Activated naive CD4-positive, alpha-beta T cell (primary cell): ENCODE measurements at places on chromosomes 4 and X.

- no peak for DNase-seq
These were observed 31.5 kb upstream of the HPGD start for GRCh38 chr4:174553828-174554227.

DNA sequence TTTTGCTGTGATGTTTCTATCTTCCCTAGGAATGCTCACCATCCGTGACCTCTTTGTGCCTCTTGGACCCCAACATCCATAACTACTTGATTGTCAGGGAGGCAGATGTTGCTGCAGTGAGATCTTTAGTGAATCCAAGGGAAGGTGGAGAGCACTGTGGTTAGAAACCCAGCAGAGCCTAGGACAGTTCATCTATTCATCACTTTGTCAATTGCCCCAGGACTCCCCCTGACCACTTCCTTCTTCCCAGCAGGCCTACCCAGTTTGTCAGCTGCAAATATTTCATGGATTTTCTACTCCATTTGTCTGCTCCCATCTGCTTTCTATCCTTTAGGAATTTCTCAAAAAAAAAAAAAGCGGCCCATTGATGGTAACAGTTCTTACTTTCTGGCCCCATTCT lies 942.8 kb downstream of the PCDH7 start:
- DNase-seq: no peak

GRCh38 chr4:100582146-100582545 lies 64.3 kb upstream of the EMCN start:
- no peak for DNase-seq

GRCh38 chr4:177315767-177316464 lies 6.2 kb downstream of the NEIL3 start:
- DNase-seq: no peak

GRCh38 chrX:16825264-16826035 lies 39.2 kb downstream of the TXLNG start:
- DNase-seq: no peak

DNA sequence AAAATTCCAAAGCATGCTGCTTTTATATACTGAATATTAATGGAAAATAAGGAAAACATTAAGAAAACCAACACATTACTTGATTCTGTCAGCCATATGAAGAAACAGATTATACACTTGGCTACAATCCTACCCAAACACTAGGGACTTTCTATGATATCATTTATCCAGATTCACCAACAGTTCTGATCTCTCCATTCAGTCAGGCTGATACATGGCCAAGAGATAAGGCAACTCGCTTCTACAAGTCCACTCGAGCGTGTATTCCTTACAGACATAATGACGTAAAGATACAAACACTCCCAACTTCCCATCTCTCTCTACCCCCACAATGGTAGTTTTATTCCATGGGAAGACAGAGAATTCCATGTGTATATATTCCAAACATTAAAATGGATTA lies 44.5 kb downstream of the NEK1 start:
- DNase-seq: no peak

DNA sequence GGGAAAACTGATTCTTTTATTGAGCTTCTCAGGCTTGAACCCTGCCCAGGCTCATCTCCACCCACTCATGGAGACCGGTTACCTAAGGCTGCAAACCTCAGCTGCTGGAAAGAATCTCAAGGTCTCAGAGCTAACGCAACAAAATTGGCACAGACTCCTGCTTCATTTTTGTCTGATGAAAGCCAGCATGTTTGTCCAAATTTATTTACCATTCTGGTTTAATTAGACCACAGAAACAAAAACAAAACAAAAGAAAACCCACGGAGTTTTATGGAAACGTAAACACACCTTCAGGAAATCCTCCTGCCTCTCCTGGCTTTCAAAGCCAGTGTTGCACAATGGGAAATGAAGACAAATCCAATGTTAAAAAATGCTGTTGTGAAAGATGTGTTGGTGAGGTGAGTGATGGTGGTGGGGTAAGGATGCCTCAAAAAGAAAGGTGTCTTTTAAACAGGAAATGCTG lies 56.4 kb upstream of the PDLIM3 start:
- no peak for DNase-seq
